Activated CD8-positive, alpha-beta memory T cell treated with anti-CD3 and anti-CD28 coated beads for 36 hours (primary cell): ENCODE measurements at places on chromosomes 1 and 21. TPM values are rescaled to one million over a fixed set of nuclear protein-coding genes. Genes with fewer than 3 reads are reported as not detected.

The FCAMR gene
- not detected for total RNA-seq

The SLC6A9 gene
- 11.0 TPM for total RNA-seq

The LRRC7 gene
- not detected for total RNA-seq

The PHGDH gene
- total RNA-seq = 171 TPM

The TNFRSF1B gene
- 202 TPM for total RNA-seq

The S100A14 gene
- not detected for total RNA-seq

The LENEP gene
- total RNA-seq = 0.61 TPM

The E2F2 gene
- 26.0 TPM for total RNA-seq

The OVAAL gene
- not detected for total RNA-seq

The EDEM3 gene
- 19.6 TPM for total RNA-seq

The SAMSN1 gene
- 92.3 TPM for total RNA-seq

The SLAMF1 gene
- 102 TPM for total RNA-seq

The HMGCS2 gene
- not detected for total RNA-seq

The FOXD3 gene
- total RNA-seq = not detected
